Stimulated activated naive CD4-positive, alpha-beta T cell treated with Interleukin-2 at 50 U/mL for 16 hours (primary cell): ENCODE measurements at places on chromosomes 5 and 9.
A peak's percentile ranks its signal among the peaks of the same experiment; 100 is the strongest.

GRCh38 chr5:111681414-111682120, 75.4 kb downstream of the NREP start:
- no peak for DNase-seq

DNA sequence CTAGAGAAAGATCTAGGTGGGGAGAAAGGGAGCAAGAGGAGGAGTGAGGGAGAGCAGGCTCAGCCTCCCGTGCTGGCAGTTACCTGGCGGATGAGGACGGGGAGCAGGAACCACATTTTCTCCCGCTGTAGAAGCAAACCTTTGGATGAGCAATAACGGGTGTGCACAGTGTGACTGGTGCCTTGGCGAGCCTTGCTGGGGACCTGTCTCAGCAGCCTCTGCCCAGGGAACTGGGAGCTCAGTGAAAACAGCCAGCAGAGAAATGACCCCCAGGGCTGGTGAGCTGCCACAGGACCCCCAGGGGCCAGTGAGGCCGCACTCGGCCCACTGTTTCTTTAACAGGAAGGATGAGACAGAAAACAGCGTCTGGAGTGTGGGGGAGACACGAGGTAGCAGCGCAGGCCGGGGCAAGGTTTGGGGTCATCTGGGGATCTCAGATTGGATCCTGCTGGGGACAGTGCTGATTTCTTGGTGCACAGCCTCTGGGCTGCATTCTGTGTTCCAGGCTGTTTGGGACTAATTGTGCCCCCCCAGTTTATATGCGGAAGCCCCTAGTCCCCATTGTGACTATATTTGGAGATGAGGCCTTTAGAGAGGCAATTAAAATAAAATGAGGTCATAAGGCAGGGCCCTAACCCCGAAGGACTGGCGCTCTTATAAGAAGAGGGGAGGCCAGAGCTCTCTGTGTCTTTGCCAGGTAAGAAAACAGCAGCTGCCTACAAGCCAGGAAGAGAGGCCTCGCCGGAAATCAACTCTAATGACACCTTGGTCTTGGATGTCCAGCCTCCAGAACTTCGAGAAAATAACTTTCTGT, 118.8 kb upstream of the PHYKPL start:
- DNase-seq: no peak

DNA sequence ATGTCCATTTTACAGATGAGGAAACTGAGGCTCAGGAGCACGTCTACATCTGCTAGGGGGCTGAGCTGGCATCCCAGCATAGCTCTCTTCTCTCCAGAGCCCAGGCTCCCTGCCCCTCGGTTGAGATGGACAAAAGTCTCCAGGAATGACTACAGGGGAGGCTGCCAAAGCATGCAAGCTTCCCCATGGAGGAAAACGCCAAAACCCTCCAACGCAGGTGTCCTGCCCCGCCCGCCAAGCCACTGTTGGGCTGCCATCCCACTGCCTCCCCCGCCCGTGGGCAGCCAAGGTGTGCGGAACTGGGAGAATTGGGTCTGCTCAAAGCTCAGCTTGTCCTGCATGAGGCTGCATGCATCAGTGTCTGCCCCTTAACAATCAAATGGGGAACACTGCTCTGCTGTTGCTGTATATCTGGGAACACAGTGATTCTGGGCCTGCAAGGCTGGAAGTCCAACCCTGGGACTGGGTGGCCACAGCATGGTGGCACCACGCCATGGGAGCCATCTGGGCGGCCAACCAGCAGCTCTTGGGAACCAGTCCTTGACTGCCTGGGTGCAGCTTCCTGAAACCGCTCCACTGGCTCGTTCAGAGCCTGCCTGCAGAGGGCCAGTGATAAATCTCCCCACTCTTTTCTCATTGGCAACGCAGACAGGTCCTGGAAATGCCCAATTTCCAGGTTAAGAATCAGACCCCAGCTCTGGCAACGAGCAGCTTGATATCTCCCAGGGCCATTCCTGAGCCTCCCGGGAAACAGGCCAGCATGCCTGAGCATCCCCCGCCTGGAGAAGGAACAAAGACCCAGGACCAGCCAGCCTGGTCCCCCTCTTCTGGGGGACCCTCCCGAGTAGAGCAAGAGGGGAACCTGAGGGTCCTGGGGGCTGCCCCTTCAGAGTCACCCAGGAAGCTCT, 3.5 kb downstream of the RALGDS start:
- DNase-seq: no peak

- DNase-seq: no peak
Measured at GRCh38 chr9:132989014-132989310, 10.5 kb downstream of the GFI1B start.

DNA sequence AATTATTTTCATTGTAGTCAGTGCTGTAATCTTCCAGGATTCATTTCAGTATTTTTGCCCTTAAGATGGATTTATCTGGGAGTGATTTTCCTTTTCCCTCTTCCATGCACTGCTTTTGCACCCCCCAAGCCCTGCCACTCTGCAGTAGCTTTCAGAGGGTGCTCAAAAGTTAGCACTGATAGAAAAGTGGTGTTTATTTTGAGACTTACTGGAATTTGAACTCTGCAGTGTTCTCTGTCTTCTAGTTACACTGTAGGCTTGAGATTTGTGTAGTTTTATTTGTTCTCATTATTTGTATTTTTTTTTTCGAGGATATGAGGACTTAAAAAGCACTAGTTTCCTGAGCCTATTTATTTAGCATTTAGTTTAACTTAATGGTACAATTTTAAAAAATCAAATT, 70.5 kb downstream of the HSD17B4 start:
- DNase-seq: no peak

GRCh38 chr9:135463140-135463539, 16.4 kb upstream of the PPP1R26 start:
- no peak for DNase-seq

GRCh38 chr5:168819004-168819621, 239.9 kb upstream of the PANK3 start:
- DNase-seq: no peak

DNA sequence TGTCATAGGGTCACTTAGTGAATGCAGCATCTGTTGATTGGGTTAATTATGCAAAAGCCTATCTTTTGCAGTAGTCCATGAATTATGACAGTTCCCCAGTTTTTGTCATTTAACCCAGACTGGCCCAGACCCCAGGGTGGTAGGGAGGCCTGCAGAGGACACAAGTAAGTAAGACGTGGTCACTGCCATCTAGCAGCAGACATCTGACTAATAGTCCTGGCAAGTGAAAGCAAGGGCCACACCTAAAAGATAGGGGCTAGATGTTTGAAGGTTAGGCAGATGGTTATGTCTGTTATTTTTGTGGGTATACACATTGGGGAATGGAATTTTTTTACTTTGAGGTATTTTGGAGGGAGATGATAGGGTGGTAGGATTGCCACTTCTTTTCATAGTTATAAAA, 48.0 kb downstream of the RAB14 start:
- DNase-seq: no peak

DNA sequence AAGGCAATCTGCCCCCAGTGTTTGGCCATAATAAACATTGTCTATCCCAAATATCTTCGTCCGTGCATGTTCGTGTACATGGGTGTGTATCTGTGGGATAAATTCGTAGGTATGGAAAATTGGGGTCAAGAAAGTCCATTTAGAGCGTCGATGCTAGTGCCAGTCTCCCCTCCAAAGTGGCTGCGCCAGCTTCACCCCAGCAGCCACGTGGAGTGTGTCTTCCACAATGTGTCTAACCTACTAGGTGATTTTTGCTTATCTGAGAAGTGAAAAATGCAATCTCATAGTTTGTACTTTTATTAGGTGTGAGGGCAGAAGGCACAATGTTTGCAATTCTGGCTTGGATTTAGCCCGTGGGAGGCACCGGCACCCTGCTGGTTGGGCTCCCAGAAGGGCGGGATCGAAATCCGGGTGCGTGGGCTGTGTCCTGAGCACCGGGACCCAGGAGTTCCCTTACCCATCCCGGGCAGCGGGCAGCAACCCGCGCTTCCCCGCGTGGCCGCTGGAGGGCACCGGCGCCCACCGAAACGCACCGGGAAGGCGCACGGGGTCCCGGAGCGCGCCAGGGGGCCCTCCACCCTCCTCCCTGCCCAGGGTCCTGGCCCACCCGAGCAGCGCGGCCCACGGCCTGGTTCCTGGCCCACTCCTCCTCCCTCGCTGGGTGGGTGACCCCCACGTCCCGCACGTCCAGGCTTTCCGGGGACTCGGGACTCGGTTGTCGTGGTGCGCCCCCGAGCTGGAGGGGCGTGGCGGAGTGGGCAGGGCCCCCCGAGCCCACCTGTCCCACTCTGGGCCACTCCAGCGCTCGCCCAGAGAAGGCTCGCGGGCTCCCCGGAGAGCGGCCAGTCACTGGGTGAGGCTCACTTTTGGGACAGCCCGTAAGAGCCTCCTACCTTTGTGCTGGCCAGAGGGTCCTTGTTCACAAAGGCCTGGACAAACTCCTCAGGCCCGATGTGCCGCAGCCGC, 55.4 kb upstream of the RNF130 start:
- no peak for DNase-seq

GRCh38 chr9:114894206-114894605, 36.2 kb downstream of the TNFSF8 start:
- DNase-seq: no peak

DNA sequence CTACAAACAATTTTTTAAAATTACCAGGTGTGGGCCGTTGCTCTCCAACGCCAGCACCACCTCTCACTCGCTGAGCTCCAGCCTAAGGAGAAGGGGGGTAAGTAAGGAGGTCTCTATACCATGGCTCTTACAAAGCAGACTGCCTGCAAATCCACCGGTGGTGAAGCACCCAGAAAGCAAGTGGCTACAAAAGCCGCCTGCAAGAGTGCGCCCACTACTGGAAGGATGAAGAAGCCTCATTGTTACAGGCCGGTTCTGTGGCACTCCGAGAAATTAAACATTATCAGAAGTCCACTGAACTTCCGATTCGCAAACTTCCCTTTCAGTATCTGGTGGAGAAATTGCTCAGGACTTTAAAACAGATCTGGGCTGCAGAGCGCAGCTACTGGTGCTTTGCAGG, 46.0 kb downstream of the CDO1 start:
- no peak for DNase-seq

DNA sequence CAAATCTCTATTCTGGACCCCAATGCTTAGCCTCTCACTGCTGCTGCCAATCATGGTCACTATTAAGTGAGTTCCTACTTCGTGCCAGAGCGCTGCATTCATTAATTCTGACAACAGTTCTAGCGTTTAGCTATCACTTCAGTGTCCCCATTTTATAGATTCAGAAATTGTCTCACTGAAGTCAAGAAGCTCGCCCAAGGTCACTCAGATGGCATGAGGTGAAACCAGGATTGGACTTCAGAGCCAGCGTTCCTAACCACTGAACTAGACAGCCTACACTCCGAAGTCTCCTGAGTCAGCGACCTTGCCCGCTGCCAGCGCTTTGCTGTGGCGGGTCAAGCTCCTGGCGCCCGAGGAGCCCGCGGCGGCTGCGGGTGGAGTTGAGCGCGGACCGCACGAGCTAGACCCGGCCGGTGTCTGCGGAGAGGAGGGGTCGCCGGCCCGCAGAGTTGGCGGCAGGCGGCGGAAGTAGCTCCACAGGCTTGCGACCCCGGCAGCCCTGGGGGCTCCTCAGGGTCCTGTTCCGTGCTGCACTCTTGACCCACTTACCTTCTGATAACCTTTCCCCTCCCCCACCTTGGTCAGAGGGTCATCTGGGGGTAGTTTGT, 2.1 kb upstream of the GABRB2 start:
- no peak for DNase-seq

DNA sequence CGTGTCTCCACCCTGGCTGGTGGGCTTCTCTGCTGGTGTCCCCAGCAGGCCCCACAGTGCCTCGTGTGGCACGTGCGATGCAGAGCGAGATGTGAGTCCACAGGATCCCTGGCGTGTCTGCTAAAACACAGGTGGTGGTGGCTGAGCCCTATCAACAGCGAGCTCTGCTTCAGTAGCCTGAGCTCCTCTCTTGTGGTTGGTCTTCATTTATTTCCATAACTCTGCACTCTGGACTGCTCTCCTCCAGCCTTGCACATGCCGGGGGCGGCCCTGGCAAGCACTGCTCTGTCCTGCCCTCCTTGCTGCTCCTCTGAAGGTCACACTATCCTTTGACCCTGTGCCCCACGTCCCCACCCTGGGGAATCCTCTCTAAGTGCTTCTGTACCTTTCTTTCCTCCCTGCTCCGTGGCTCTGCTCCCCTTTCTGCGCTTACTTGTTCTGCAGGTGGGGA, 59.2 kb downstream of the NSUN2 start:
- DNase-seq: no peak

DNA sequence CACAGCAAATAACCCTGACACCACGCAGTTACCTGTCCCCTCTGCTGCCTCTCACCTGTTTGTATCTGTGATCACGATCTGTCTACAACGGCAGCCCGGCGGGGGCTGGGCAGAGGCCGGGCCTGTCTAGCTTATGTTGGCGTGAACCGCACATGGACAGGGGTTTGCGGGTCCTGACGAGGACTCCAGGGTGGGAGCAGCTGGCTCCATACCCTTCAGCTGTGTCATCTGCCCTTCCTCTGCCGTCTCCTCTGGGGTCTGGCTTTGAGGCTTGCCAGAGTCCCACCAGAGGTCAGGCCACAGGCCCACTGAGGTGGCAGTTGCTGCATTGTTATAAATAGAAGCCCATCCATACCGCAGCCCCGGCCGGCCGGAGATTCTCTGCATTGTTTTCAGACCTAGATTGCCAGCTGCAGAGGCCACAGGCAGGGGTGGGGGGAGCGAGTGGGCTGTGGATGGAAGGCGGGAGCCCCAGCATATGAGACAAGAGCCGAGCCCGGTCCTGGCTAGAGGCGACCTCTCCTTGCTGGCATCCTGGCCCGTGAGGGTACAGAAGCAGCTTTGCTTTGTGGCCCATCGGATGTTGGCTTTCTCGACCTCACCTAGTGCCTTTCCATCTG, 37.8 kb downstream of the FAM78A start:
- no peak for DNase-seq

- DNase-seq: no peak
Measured at GRCh38 chr5:78586251-78586650, 62.3 kb downstream of the LHFPL2 start.

DNA sequence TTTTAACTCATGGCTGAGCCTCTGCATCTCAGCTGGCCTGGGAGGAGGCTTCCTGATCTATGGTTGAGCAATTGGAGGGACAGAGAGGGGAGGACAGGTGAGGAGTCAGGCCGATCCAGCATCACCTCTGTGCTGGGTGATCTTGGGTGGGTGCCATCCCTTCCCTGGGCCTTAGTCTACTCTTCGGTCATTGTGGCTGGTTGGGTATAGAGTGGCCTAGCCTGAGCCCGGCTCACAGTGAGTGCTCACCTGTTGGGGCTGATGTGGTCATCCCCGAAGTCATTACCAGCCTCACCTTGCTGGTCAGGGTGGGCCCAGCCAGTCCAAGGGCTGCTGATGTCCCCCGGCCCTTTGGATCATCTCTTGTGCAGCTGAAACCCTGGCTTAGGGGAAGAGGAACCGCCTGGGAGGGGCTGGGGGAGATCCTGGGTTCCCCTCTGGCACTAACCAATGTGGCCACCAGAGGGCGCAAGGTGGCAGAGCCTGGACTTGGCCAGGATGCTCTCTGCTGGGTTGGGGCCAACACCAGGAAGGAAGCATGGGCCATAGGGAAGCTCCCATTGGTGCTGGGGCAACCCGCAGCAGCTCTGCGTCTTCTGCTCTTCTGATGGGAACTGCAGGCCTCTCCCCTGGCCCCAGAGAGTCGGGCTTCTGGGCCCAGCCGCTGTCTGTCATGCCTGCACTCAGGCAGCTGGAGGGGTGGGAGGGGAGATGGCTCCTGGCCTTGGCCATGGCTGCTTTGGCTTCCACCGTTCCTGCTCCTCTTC, 17.3 kb upstream of the ODF2 start:
- DNase-seq: peak; percentile 71

- DNase-seq: peak; percentile 13
Measured at GRCh38 chr5:151924564-151925301, at the start of gene GLRA1. Gene GLRA1, minus strand, starts transcription at chr5:151924851. Its CDS starts 302 bp downstream, at chr5:151924549.

- no peak for DNase-seq
Measured at GRCh38 chr5:101390151-101390908, 487.2 kb upstream of the ST8SIA4 start.
